Activated CD4-positive, alpha-beta T cell treated with anti-CD3 and anti-CD28 coated beads for 36 hours (primary cell): ENCODE measurements at places on chromosomes 7 and 10.
A peak's percentile ranks its signal among the peaks of the same experiment; 100 is the strongest.

- DNase-seq: no peak
These were observed 76.6 kb downstream of the CNNM2 start for GRCh38 chr10:102994531-102995295.

- DNase-seq: no peak
These were observed 13.6 kb downstream of the VPS50 start for GRCh38 chr7:93245525-93246432.

DNA sequence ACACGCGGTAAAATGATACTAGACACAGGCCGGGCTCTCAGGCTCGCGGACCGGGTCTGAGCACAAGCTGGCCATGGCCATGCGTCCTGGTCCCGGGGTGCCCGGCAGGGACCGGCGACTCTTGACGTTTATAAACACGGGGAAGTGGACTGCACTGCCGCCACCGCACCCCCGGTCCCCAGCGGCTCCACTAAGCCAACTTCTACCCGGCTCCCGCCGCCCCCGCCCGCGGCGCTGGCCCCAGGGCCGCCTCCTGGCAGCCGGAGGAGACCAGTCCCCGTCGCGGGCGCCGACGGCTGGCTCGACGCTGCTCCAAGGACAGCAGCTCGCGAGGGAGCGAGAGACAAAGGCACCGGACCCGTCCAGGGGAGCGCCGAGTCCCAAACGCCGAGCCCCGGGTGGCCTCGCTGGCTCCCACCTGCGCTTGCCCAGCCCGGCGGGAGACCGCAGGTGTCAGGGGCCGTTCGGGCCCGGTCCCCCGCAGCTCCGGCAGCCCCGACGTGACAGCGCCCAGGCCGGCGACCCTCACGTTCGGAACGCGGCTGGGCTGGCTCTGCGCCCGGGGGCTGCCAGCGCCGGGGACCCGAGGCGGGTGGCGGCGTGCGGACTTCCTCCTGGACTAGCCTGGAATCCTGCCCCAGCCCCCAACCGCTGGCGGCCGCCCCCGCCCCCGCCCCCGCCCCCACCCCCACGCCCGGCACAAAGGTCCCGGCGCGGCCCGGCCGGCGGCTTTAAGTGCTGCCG lies 517 bp downstream of the ITGB1 start:
- DNase-seq: peak; percentile 71

DNA sequence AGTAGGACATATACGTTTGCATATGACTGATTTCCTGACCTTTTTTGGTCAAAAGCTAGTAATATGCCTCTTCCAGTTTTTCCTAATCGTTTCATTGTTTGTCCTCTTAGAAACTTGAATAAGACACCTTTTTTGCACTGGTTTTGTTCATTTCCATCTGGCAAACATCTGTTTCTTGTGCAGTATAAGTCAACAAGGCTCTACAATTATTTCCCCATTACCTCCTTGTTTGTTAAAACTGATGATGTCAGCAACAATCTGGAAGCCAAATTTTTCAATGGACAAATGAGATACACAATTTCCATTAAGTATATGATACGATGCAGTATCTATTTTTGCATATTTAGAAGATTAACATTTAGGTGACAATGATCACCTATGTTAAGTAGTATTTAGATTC lies 148.8 kb downstream of the NRBF2 start:
- no peak for DNase-seq

DNA sequence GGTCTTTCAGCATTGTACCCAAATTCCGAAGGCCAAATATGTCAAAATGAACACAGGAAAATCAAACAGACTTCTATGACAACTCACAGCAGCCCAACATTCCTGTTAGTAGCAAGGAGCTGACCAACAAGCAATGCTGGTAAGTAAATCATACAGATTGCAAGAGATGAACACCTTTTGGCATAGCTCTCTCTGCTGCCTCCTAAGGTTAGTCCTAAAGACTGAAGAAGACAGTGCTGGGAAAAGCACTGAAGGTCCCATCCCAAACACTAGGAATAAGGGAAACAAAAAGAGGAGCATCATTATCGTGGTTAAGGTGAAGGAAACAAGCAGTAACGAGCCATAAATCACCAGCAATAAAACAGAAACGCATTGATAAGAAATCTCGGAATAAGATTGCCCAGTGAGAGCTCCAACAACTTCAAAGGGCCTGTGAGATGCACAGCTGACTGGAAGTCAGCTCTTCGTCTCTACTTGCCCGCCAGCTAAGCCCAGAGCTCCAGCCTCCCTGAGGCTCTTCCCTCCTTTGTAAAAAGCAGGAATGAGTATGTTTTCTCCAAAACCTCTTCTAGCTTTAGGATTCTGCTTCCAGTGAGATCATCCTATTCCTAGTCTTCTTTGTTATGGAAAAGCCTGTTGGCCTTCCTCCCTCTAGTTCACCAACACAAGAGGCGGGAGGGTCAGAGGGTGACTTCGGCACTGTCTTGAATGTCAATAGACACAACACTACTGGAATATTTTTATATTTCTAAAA lies 15.3 kb downstream of the NUDT5 start:
- DNase-seq: no peak

DNA sequence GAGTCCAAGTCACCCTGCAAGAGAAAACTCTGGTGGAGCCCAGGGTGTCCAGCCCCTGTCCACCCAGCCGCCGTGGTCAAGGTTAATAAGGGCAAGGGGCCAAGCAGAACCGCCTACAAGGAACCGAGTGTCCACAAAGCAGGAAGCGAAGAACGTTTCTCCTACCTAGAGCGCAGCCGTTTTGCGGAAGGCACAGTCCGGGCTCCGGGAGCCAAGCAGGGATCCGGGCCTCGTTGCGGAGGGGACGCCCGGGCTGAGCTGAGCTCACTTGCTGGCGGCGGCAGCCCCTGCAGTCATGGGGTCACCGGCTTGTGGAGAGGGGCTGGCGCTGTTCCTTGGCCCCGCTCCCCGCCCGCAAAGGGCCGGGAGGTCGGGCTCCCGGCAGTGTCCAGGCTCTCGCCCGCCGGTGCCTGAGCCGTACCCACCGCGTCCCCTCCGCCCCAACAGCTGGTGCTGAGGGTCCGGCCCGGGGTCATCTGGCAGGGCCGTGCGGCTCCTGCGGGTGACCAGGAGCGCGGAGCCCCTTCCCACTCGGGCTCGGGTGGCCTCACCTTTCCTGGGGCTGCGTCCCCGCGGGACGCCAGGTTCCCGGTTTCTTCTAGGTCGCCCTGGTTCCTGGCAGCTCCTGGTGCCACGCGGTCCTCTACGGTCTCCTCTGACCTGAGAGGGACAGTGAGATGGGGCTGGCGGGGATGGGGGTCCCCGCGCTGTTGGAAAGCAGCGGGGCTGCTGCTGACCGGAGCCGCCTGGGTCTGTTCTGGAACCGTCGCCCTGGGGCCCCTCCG lies 14.0 kb upstream of the ZNF273 start:
- peak; percentile 45 for DNase-seq

- no peak for DNase-seq
These were observed 20.0 kb upstream of the CAPZA2 start for GRCh38 chr7:116842371-116842770.

GRCh38 chr7:101347477-101347876 lies 15.2 kb upstream of the COL26A1 start:
- DNase-seq: no peak

DNA sequence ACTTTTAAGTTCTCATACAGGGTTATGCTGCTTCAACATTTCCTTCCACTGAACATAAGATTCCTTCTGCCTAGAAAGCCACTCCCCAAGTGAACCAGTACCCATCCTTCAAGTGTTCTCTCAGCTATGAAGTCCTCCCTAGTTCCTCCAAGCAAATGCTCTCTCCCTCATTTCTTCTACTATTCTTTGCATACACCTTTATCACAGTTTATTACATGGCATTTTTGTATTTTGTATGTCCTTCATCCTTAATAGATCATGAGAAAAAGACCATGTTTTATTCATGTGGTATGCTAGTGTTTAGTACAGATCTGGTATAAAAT lies 1.9 kb downstream of the SYPL1 start:
- DNase-seq: no peak

DNA sequence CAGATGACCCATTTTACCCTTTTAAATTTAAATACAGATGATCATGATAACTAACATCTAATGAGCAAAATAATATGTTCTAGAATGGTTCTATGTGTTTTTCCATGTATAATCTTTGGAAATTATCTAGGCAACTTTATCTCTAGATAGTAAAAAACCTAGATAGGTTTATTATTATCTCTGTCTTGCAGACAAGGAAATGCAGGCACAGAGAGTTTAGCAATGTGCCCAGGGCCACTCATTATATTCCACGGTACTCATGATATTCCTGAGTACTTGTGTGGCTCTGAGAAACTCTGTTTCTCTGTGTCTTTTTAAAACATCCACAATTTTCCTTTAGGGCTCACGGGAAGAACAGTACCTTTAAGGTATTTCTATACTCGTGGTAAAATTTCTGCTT lies 26.4 kb upstream of the SNX13 start:
- DNase-seq: no peak

- no peak for DNase-seq
These were observed 41.6 kb downstream of the WIPF3 start for GRCh38 chr7:29847916-29848315.

- DNase-seq: no peak
These were observed 1.2 kb downstream of the TACC2 start for GRCh38 chr10:121990015-121990677.

GRCh38 chr10:46094931-46095750 lies 49.1 kb upstream of the MSMB start:
- peak; percentile 45 for DNase-seq

DNA sequence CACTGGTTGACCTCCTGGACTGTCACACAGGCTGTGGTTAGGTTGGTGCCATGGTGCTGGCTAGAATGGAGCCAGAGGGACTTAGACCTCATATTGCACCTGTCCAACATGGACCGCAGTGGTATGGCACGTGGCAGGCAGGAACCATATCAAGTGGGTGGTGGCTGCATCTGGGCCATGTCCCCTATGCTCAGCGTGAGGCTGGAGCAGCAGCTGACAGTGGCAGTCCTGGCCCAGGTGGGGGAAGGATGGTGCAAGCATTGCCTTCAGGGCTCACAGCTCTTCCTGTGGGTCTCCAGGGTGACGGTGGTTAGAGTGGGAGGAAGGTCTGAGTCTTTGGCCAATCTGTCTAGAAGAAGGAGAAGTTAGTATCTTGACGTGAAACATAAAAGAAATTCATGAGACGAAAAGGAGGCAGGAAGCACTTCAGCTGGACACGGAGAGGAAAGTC lies 54.5 kb upstream of the PFKFB3 start:
- no peak for DNase-seq

GRCh38 chr10:30581779-30582380 lies 47.7 kb downstream of the LYZL2 start:
- peak; percentile 49 for DNase-seq

- DNase-seq: peak; percentile 63
These were observed 36.6 kb downstream of the SRPK2 start for GRCh38 chr7:105352018-105352612.

GRCh38 chr10:10576937-10577336 lies 440.7 kb upstream of the CELF2 start:
- DNase-seq: no peak

DNA sequence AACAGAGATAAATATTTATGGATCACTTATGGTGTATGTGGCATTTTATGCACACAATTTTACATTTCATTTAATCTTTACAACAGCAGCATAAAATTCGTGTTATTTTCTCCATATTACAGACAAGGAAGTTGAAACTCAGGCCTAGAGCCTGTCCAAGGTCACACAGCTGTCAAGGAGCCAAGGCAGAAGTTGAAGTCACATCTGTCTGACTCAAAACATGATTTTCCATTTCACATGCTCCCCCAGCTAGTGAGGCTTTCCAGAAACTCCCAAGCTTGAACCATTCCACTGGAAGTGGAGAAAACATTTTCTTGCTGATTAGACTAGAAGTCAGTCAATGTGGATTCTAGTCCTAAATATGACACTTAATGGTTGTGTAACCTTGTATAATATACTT lies 110.5 kb downstream of the HECTD2 start:
- DNase-seq: no peak

DNA sequence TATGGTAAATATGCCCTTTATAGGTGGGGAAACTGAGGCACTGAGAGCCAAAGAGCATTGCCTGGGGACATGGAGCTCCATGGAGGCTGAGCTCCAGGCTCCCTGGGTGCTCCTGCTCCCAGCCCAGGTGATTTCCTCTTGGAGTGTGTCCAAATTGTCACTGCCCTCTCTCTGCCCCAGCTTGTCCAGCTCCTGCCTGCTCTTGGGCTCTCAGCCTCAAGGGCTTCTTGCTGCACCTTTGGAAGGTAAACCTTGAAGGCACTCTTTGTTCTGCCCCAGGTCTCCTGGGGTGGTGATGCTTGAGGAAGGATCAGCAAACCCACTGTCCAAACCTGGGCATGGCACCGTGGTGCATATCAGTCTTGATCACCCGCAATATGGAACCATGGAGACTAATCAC lies 166.1 kb downstream of the RPS24 start:
- DNase-seq: no peak

- DNase-seq: no peak
These were observed 191.2 kb downstream of the PLXDC2 start for GRCh38 chr10:20007426-20007825.

DNA sequence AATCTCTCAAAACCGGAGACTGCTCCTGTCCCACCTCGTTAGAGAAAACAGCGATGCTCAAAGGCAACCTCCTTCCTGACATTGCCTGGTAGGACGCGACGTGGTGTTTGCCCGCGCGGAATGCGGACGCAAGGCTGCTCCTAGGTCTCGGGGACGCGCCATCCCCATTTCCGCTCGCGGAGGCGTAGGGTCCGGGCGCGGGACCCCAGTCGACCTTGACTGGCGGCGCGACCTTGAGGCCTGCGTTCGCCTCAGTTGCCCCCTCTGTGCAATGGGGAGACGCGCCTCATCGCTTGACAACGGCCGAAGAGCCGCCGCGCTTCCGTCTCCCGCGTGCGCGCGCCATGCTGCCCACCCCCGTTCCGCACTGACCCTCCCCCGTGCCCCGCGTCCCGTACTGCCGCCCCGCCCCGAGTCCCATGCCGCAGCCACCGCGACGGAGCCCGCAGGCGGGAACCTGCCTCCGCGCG lies 412 bp upstream of the PPIA start:
- DNase-seq: no peak

GRCh38 chr7:95485391-95486123 lies at the start of gene ASB4:
ASB4 (plus strand) TSS chr7:95485943; CDS start chr7:95485972, 29 bp downstream.
- DNase-seq: no peak

DNA sequence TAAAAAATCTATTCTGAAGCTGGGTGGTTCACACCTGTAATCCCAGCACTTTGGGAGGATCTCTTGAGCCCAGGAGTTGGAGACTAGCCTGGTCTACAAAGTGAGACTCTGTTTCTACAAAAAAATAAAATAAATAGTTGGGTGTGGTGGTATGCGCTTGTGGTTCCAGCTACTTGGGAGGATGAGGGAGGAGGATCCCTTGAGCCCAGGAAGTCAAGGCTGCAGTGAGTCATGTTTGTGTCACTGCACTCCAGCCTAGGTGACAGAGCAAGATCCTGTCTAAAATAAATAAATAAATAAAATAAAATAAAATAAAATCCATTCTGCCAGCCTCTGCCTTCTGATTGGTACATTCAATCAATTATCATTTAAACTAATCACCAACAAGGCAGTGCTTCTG lies 17.5 kb downstream of the ZNF33A start:
- DNase-seq: no peak
